ENCODE measurements at places on chromosomes 5 and 9. TPM values are rescaled to one million over a fixed set of nuclear protein-coding genes. Genes with fewer than 3 reads are reported as not detected.

GRCh38 chr5:746258-746761 is 38.2 kb downstream of the ZDHHC11B start:
- H3K27ac ChIP-seq = no peak overlapping the region
- H3K4me1 ChIP-seq = no peaks in the 10 kb centered on the region
- H3K27me3 ChIP-seq = no peaks in the 10 kb centered on the region

DNA sequence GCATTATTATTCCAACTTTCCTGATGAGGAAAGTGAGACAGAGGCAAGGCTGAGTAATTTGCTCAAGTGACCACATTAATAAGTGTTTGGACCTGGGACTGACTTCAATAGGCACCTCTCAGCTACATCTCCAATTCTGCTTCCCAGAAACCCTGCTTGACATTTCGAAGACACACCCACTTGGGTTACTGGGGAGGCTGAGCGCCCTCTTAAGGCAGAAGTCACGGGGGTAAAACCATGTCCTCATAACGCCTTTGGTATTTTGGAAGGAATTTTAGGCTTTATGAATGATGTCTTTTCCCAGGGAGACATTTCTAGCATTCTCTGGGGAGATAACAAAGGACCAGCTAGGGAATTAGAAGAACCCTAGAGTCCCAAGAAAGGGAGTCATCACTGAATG is 53.3 kb downstream of the TRPC7 start:
- H3K27me3 ChIP-seq = peaks cover 47% of the 10 kb centered on the region
- H3K4me1 ChIP-seq = no peaks in the 10 kb centered on the region
- no peaks in the 10 kb centered on the region for H3K36me3 ChIP-seq

- H3K27ac ChIP-seq = no peak overlapping the region
- H3K36me3 ChIP-seq = no peaks in the 10 kb centered on the region
- DNase-seq = peak; percentile 25
- H3K4me1 ChIP-seq = no peaks in the 10 kb centered on the region
- no peaks in the 10 kb centered on the region for H3K27me3 ChIP-seq
- H3K4me3 ChIP-seq = no peak overlapping the region
Observed at GRCh38 chr5:135059000-135059923, 25.2 kb upstream of the PITX1 start.

- H3K4me3 ChIP-seq = no peak overlapping the region
- H3K27me3 ChIP-seq = no peaks in the 10 kb centered on the region
- DNase-seq = no peak
- H3K4me1 ChIP-seq = no peaks in the 10 kb centered on the region
Observed at GRCh38 chr5:160133071-160133917, 14.0 kb upstream of the PWWP2A start.

The PRSS3 gene
- total RNA-seq = 1.4 TPM

DNA sequence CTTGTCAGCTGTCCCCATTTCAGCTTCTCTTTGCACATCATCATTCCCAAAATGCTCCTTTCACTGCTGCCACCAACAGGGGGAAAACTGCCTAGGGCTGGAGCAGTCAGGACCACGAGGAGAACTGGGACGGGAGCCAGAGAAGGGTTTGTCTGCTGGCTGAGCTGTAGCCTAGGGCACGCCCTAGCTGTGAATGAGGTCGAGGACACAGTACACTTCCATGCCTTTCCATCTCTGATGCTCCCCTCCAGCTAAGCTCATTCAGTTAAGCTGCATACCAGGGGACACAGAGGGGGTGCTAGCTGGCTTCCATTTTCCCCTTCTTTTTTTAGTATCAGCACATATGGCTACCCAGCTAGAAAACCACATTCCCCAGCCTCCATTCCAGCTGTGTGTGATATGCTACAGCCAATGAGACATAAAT is 64.7 kb downstream of the STK10 start:
- H3K36me3 ChIP-seq = peaks cover 5% of the 10 kb centered on the region
- H3K27me3 ChIP-seq = no peaks in the 10 kb centered on the region
- H3K4me1 ChIP-seq = peaks cover 2% of the 10 kb centered on the region
- peak; percentile 73 for DNase-seq
- H3K27ac ChIP-seq = no peak overlapping the region
- no peak overlapping the region for H3K4me3 ChIP-seq

The TNC gene
- 49.8 TPM for total RNA-seq

- no peak overlapping the region for H3K4me3 ChIP-seq
- no peaks in the 10 kb centered on the region for H3K27me3 ChIP-seq
- H3K36me3 ChIP-seq = peaks cover 96% of the 10 kb centered on the region
- no peak for DNase-seq
- peaks cover 8% of the 10 kb centered on the region for H3K4me1 ChIP-seq
Observed at GRCh38 chr5:134545070-134545868, 19.8 kb downstream of the JADE2 start.

The OLFML2A gene
- total RNA-seq = 0.25 TPM

- no peak for DNase-seq
- H3K36me3 ChIP-seq = no peaks in the 10 kb centered on the region
- H3K4me3 ChIP-seq = no peak overlapping the region
- no peaks in the 10 kb centered on the region for H3K4me1 ChIP-seq
- H3K27ac ChIP-seq = no peak overlapping the region
Observed at GRCh38 chr5:123814801-123815470, 303.0 kb downstream of the CSNK1G3 start.

The CCL28 gene
- total RNA-seq = 2.2 TPM

DNA sequence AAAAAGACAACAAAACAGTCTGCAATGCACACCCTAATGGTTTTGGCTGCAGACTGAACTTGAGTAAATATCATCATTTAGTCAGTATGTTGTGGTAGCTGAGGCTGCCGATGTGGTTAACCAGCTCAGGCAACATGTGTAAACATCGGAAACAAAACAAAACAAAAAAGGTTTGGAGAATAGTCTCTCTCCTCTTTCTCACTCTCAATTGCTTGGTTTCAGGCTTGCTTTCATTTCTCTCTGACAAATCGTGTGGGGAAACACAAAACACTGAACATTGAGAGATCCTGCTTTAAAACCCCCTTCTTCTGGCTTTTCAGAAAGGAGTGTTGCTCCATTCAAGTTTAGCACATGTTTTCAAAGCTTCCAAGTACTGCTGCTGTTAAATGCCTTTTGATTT is 453.3 kb downstream of the BNC2 start:
- H3K27ac ChIP-seq = no peak overlapping the region
- H3K27me3 ChIP-seq = peaks cover 57% of the 10 kb centered on the region
- peak; percentile 71 for DNase-seq
- no peak overlapping the region for H3K4me3 ChIP-seq
- no peaks in the 10 kb centered on the region for H3K36me3 ChIP-seq

DNA sequence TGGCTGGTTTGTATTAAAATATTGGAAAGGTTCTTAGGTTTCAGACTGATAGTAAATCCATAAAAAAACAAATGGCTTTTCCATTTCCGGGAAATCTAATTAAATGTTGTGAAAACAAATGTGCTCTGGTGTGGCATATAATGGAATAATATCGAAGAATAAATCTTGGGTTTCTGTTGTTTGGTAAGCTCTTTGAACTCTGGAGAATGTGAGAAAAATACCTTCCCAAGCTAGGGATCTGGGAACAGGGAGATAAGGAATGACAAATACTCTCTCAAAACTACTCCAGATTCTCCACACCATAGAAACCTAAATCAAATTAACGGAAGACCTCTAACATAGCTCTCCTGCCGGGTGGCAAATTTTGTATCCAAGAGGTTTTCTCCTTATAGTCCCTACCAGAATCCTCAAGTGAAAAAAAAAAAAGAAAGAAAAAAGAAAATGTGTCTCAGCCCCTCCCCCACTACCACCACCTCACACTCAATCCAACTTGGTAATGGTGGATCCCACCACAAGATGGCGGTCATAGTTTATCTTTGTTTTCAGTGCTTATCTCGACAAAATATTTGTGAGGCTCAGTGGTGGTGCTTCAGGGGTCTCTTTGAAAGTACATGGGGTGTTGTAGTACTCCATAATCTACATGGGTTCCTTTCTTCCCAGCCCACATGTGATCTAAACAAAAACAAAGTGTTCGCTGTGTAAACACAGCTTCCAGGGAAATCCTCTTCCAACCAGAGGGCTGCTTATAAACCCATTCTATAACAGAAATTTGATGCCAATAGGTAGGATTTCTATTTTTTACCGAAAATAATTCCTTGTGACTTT is 54.5 kb upstream of the FST start:
- H3K36me3 ChIP-seq = no peaks in the 10 kb centered on the region
- no peaks in the 10 kb centered on the region for H3K27me3 ChIP-seq
- no peak overlapping the region for H3K27ac ChIP-seq
- H3K4me3 ChIP-seq = no peak overlapping the region

The GFI1B gene
- not detected for total RNA-seq

The CDO1 gene
- total RNA-seq = 0.44 TPM

The PPP1R2B gene
- total RNA-seq = not detected

The ADAMTS12 gene
- total RNA-seq = not detected

The OR1Q1 gene
- not detected for total RNA-seq

GRCh38 chr9:87568401-87568800 is 70.7 kb downstream of the DAPK1 start:
- DNase-seq = no peak
- H3K27me3 ChIP-seq = no peaks in the 10 kb centered on the region
- no peak overlapping the region for H3K4me3 ChIP-seq
- no peaks in the 10 kb centered on the region for H3K4me1 ChIP-seq
- H3K27ac ChIP-seq = no peak overlapping the region

GRCh38 chr5:173172166-173172565 is 27.8 kb downstream of the BNIP1 start:
- H3K4me1 ChIP-seq = no peaks in the 10 kb centered on the region
- H3K4me3 ChIP-seq = no peak overlapping the region
- no peaks in the 10 kb centered on the region for H3K27me3 ChIP-seq
- H3K36me3 ChIP-seq = no peaks in the 10 kb centered on the region
- no peak overlapping the region for H3K27ac ChIP-seq

The PHF24 gene
- total RNA-seq = not detected

GRCh38 chr5:82422001-82422740 is 144.0 kb upstream of the RPS23 start:
- DNase-seq = no peak
- H3K27me3 ChIP-seq = no peaks in the 10 kb centered on the region
- H3K27ac ChIP-seq = peak overlapping the region; percentile 67
- H3K4me3 ChIP-seq = no peak overlapping the region

- no peak overlapping the region for H3K27ac ChIP-seq
- DNase-seq = no peak
- no peaks in the 10 kb centered on the region for H3K27me3 ChIP-seq
- no peak overlapping the region for H3K4me3 ChIP-seq
Observed at GRCh38 chr5:61519728-61520277, 187.7 kb downstream of the ZSWIM6 start.

GRCh38 chr5:17907094-17907493 is 272.8 kb downstream of the TAF11L14 start:
- no peaks in the 10 kb centered on the region for H3K36me3 ChIP-seq
- DNase-seq = no peak
- no peaks in the 10 kb centered on the region for H3K27me3 ChIP-seq
- H3K27ac ChIP-seq = no peak overlapping the region
- H3K4me3 ChIP-seq = no peak overlapping the region
- peaks cover 9% of the 10 kb centered on the region for H3K4me1 ChIP-seq

- H3K27me3 ChIP-seq = no peaks in the 10 kb centered on the region
- DNase-seq = no peak
- H3K4me1 ChIP-seq = peaks cover 12% of the 10 kb centered on the region
- no peak overlapping the region for H3K27ac ChIP-seq
Observed at GRCh38 chr9:95772320-95773052, 103.0 kb upstream of the ERCC6L2 start.

- no peak overlapping the region for H3K4me3 ChIP-seq
- peaks cover 92% of the 10 kb centered on the region for H3K36me3 ChIP-seq
- H3K27ac ChIP-seq = no peak overlapping the region
- no peaks in the 10 kb centered on the region for H3K27me3 ChIP-seq
Observed at GRCh38 chr5:154923441-154924430, 14.3 kb downstream of the GEMIN5 start.

- no peak overlapping the region for H3K27ac ChIP-seq
- peaks cover 20% of the 10 kb centered on the region for H3K4me1 ChIP-seq
- DNase-seq = peak; percentile 38
- no peak overlapping the region for H3K4me3 ChIP-seq
Observed at GRCh38 chr5:126360467-126360866, 62.7 kb upstream of the GRAMD2B start.

DNA sequence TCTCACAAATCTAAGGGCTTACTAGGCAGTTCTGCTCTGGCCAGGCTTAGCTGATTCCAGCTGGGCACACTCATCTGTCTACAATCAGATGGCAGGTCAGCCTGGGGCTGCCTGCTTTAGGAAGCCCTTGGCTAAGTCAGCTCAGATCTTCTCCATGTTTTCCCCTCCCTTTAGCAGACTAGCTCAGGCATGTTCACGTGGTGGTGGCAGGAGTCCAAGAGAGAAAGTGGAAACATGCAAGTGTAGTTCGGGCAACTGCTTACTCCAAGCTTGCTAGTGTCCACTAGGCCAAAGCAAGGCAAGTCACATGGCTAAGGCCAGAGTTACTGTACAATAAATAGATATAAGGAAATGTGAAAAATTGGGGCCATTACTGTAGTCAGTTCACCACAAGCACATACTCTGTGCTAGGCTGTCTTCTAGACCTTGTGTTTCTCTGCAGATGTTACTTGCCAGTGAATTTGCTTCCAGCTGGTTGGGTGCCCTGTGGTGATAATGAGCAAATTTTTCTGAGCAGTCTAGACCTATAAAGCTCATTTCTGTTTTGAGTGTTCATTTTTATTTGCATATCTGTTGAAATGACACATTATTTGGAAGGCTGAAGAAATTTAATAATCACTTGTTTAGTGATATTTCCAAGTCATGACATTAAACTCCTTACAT is 38.3 kb downstream of the RECK start:
- peaks cover 19% of the 10 kb centered on the region for H3K4me1 ChIP-seq
- no peak overlapping the region for H3K4me3 ChIP-seq
- no peaks in the 10 kb centered on the region for H3K27me3 ChIP-seq
- no peaks in the 10 kb centered on the region for H3K36me3 ChIP-seq

The ATG12 gene
- 42.6 TPM for total RNA-seq

The MARCOL gene
- not detected for total RNA-seq

DNA sequence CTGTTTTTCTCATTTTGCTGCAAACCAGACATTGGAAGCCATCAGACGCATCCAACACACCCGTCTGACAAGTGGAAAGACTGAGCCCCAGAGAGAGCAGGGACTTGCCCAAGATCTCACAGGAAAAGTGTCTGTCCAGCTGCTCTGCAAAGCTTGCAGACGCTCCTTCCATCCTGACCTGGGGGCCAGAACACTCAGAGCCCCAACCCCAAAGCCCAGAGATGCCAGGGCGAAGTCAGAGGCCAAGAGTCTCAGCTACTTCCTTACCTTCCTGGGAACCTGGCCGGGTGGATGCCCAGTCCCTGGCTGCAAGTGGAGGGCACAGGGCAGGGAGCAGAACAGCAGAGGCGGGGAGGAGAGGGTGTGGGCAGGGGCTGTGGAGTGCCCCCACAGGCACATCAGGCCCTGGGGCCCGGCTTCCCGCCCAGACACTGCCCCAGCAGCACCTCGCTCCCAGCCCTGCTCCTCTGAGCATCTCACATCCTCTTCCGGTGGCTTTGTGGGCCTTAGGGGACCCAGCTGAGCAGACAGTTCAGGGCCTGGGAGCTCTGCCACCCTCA is 9.7 kb upstream of the RALGDS start:
- peaks cover 11% of the 10 kb centered on the region for H3K36me3 ChIP-seq
- H3K27me3 ChIP-seq = no peaks in the 10 kb centered on the region
- no peak overlapping the region for H3K4me3 ChIP-seq
- H3K4me1 ChIP-seq = peaks cover 42% of the 10 kb centered on the region
